NCI-H2081 treated with DMSO at 0.1 percent for 48 hours (cell line): ENCODE measurements at places on chromosomes 16 and 17.

DNA sequence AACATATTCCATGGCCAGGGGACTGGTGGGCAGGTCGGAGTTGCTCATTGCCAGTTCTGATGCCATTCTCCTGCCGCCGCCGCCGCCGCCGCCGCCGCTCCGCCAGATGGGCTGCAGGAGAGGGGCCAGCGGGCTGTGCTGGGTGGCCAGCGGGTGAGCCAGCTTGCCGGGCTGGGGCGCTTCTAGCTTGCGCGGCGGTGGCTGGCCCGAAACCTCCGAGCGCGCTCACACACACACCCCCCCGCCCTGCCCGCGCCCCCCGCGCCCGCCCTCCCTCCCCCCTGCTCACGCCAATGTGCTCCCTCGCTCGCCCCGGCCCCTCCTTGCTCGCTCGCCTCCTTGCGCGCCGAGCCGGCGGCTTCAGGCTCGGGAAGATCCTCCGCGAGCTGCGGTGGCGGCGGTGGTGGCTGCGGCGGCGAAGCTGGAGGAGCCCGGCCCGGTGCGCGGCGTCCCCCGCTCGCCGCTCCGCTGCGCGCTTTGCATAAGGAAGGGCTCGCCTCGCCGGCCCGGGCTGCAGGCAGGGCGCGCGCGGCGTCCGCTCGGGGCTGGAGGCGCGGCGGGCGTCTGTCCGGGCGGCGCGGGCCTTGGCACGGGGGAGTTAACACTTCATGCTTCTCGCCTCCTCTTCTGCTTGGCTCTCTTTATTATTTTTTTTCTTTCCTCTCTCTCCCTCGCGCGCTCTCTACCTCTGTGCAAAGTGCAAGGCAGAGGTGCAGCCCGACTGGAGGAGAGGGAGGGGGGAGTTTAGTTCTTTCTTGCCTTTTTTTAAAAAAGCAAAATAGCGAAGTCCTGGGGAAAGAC, 500 bp downstream of the MAF start:
- no peak for DNase-seq

GRCh38 chr16:80500961-80501525, 39.8 kb upstream of the DYNLRB2 start:
- no peak for DNase-seq

DNA sequence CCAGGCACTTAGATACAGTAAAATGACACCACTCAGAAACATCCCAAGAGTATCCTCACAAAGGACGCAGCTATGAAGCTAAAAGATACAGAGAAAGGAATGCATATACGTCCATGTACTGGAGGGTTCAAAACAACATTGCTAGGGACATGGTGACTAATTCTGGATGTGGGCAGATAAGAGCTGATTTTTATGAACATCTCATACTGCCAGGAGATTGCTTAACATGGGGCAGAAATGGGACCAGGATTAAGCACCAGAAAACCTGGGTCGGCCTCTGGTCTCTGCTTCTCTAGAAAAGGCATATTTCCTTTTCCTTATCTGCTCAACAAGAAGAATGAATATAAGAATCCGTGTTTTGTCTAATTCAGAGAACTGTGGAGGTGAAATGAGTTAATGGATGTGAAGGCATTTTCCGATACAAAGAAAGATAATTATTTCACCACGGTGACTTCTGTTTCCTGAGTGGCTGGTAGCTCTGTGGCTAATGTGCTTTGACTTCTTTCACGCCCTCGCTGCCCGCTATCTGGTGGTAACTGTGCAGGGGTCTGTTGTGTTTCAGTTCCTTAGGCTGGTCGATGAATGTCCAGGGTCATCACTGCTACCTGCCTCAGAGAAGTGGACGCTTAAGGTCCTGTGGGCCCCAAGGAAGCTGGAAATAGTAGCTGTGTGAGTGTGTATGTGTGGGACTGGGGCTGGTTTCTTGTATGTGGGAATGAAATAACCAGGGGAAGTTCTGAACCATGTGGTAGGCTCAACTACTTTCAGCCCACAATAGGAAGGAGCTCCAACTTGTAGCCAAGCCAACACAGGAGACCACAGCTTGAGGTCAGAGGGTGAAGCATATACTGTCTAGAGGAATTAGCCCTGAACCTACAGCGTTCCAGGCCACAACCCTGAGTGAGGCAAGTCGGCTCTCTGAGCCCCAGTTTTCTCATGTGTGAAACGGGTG, 15.8 kb upstream of the CCL5 start:
- no peak for DNase-seq

GRCh38 chr17:52790359-52790955, 631.9 kb upstream of the CA10 start:
- no peak for DNase-seq

DNA sequence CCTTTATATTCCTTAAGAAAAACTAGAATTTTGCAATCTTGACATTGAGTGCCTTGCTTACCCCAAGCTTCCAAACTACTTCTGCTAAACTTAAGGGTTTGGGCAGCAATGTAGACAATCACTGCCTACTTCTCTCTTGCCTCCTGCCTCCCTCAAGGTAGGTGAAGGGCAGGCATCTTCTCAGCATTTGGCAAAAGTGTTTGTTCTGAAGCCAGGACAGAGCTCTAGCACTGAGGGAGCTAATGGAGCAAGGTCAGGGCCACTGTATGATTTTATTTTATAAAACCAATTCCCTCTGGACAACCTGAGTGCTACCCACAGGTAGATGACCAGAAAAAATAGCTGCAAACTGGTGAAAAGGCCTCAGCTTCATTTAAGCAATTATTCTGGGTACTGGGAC, 111.8 kb downstream of the IRX3 start:
- no peak for DNase-seq

GRCh38 chr16:49857423-49858181, 1.7 kb upstream of the ZNF423 start:
- DNase-seq, result no peak
